ENCODE measurements at places on chromosomes 1 and 21.
A peak's percentile ranks its signal among the peaks of the same experiment; 100 is the strongest.

- peak; percentile 12 for DNase-seq
These were observed 4.8 kb downstream of the TCHH start for GRCh38 chr1:152110365-152110859.

GRCh38 chr1:60274422-60275290 is 201.1 kb upstream of the C1orf87 start:
- DNase-seq: no peak

DNA sequence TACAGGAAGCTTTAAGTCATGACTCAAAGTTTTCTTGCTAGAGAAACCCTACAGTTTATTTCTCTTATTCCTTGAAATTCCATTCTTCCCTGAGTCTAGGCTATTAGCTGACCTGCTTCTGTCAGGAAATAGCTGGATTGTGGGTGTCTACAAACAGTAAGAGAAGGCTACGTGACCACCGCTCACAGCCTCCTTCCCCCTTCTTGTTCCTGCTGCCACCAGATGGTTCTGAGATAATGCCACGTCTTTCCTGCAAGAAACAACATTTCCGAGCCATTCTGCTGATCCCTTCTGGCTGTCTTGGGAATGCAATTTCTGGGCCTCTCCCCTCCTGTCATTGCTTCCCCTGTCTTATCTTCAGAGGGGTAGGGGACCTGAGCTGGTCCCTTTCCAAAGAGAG is 128.9 kb upstream of the SGIP1 start:
- no peak for DNase-seq

DNA sequence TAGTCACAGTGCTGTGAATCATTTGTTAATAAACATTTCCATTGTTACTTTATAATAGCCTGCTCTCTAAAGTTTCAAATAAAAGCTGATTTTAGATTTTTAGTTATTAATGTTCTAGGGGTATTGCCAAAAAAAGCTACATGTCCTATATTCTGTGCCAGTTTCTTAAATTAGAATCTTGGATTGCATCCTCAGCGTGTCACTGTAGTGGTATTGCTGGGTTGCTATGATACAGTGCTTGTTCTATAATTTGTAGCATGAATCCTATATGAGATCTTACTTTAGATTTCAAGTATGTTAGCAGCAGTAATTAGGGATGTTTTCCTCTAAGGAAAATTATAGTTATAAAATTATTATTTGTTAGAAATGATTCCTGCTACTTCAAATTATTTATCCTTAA is 16.4 kb downstream of the PPP2R5A start:
- no peak for DNase-seq

GRCh38 chr1:3459940-3460671 is 5.6 kb downstream of the ARHGEF16 start:
- peak; percentile 63 for DNase-seq

DNA sequence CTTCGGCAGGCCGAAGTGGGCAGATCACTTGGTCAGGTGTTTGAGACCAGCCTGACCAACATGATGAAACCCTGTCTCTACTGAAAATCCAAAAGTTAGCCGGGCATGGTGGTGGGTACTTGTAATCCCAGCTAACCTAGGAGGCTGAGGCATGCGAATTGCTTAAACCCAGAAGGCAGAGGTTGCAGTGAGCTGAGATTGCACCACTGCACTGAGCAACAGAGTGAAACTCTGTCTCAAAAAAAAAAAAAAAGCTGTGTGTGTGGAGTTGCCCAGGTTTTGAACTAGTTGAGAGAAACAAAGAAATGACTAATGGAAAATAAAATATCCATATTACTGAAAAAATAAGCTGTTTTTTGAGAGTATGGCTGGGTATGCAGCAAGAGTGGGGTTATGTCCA is 100.2 kb downstream of the GTF2B start:
- no peak for DNase-seq

GRCh38 chr1:2072109-2072806 is 22.0 kb downstream of the PRKCZ start:
- DNase-seq: no peak

Measured in HuH-7.5 (cell line).